ENCODE measurements at places on chromosomes 6 and 20.

DNA sequence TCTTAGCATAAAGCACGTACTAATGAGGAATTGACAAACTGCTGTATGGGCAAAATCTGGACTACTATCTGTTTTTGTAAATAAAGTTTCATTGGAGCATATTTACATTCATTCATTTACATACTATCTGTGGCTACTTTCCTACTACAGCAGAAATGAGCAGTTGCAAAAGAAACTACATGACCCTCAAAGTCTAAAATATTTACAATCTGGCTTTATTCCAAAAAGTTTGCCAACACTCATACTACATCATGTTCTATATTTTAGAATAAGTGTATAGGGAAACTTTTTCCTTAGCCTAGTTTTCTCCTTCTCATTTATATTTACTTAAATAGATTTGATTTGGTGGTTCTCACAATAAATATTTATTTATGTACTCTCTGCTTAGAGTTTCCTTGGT is 208.2 kb downstream of the RIMS1 start:
- DNase-seq = no peak

GRCh38 chr6:48389146-48390043 is 278.4 kb upstream of the PTCHD4 start:
- DNase-seq = no peak

DNA sequence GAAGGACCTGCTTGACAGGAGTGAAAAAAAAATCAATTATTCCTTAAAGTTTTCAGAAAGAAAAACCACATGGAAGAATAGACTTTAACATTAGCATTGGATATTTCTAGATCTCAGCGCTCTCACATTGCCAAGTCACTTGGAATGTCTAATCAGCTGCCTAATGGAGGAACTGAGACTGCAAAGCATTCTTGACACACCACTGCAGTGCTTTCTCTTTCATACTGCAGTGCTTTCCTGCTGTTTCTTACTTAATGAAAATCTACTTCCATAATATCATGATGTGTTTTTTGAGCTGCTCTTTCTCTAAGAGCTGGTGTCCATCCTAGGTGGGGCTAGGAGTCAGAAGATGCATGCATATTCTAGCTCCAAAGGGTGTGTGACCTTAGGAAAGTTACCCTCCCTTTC is 20.4 kb upstream of the MCM3 start:
- no peak for DNase-seq

DNA sequence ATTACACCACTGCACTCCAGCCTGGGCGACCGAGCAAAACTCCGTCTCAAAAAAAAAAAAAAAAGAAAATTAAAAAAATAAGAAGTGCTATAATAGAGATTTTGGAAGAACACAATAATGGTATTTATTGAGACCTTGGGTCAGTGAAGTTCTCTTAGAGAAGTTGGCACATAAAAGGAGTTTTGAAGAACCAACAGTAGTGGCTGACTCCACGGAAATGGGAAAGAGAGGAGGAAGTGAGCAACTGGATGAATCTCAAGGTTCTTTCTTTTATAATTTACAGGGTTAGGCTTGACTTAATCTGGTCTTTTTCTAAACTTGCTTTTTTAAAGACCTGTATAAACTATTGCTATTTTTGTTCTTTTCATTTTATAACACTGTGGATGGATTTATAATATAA is 52.8 kb downstream of the TOMM6 start:
- no peak for DNase-seq
